Fibroblast of upper back skin (primary cell): ENCODE measurements at places on chromosomes 11 and 22.
A peak's percentile ranks its signal among the peaks of the same experiment; 100 is the strongest.

DNA sequence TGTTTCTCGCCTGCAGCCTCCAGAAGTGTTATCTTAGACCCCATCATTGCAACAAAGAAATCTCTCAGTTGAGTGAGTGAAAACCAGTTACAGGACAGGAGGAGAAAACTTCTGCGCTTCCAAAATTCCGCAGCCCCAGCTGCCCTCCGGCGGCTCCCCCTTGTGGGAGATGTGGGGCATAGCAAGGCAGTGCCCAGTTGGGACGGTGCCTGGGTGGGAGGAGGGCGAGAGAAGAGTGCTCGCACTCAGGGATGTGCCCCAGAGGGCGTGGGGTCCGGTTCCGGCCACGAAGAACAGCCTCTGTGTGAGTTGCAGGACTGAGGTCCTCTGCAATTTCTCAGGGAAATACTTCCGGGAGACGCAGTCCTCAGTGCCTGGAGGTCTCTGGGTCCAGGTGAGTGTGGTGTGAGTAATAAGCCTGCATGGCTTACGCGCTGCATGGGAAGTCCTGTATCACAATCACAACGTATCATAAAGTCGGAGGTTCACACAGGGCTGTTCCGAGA, 87.0 kb upstream of the BLID start:
- peak; percentile 77 for DNase-seq

DNA sequence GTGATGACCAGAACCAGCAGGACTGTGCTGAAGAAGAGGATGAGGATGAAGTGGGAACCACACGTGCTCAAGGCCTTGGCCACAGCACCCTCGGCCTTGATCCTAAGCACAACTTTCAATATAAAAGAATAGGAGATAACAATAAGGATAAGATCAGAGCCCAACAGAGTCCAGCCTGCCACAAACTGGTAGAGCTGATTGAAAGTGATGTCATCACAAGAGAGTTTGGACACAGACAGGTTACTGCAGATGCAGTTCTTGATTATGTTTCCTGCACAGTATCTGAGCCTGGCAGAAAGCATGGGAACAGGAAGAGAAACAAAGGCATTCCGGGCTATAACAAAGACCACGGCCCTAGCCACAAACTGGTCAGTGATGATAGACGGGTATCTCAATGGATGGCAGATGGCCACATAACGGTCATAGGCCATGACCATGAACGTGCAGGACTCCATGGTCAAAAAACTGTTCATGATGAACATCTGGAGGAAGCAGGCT, 4.5 kb downstream of the OR56A4 start:
- no peak for DNase-seq

- no peak for DNase-seq
Measured at GRCh38 chr11:131884461-131885073, 514.2 kb downstream of the NTM start.

- DNase-seq, result no peak
Measured at GRCh38 chr11:3009481-3009880, 17.4 kb upstream of the NAP1L4 start.

DNA sequence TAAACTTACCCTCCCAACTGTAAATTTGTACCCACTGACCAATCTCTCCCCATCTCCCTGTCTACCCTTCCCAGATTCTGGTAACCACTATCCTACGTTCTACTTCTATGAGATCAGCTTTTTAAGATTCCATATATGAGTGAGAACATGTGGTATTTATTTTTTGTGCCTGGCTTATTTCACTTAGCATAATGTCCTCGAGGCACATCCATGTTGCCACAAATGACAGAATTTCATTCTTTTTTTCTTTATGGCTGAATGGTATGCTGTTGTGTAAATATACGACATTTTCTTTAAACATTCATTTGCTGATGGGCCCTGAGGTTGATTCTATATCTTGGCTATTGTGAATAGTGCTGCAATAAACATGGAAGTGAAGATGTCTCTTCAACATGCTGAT, 74.7 kb upstream of the RRM1 start:
- DNase-seq, result peak; percentile 20

GRCh38 chr11:69563946-69564775, 76.8 kb upstream of the CCND1 start:
- DNase-seq, result peak; percentile 78
